ENCODE measurements at places on chromosomes 4 and X.

DNA sequence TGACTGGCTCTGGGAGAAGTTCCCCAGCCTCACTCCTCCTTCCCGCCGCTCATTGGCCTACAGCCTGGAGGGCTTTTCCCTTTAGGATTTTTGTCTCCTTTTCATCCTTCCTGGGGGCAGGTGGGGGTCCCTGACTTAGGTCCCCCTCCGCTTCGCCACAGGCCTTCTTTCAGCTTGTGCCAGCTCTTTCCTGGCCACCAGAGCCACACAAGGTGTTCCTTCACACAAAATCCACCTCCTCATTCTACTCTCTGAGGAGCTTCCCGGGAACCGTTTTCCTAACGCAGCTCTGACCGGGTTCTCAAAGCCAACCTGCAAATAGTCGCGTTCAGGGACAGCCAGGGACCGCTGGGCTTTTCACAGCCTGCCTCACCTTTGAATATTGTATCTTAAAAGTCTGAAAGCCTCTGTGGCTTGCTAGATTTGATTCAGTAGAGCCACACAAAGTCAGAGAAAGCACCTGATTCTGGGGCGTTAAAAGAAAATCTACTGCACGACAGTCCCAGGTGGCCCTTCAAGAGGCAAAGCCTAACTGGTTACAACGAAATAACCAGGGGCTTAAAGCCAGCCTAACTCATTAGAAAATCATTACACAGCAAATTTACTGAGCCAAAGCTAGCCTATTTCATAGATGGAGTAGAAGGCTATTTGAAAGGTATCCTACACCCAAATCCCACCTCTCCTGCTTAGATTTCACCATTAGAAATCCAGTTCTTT lies 731 bp upstream of the GPC3 start:
- DNase-seq: no peak

- DNase-seq: no peak
These were observed 55.8 kb upstream of the NSUN7 start for GRCh38 chr4:40693946-40694345.

DNA sequence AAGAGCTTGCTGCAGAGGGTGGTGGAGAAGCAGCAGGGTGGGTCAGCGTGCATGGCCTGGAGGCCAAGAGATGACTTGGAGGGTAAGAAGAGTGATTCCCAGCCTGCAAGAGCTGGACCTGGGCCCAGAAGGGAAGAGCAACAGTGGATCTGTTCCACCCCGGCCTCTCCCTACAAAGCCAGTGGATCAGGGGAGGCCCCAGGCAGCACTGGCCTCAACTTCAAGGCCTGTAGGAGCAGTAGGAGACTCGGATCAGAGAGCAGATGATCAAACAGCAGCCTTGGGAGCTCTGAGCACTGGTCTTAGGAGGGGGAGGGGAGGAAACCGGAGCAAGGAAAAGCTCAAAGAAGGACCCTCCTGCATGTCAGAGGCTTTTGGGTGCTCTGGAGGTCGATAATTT lies 7.6 kb downstream of the L1CAM start:
- no peak for DNase-seq

DNA sequence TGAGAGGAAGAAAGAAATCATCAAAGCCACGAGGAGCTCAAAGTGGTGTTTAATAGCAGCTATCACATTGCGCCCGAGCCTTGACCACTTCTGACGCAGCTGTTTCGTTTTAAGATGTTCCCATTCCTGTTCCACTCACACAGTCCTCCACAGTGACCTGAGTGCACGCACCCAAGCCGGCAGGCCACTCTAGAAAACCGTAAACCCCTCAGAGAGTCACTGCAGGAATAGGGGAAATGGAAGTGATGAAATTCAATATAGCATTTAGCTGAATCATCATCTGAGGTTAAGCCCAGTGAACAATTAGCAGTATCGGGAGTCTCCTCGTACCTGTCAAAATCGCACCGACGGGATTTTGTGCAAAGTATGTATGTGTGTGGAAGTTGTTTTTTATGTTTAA lies 17.9 kb upstream of the HAND2 start:
- DNase-seq: no peak

DNA sequence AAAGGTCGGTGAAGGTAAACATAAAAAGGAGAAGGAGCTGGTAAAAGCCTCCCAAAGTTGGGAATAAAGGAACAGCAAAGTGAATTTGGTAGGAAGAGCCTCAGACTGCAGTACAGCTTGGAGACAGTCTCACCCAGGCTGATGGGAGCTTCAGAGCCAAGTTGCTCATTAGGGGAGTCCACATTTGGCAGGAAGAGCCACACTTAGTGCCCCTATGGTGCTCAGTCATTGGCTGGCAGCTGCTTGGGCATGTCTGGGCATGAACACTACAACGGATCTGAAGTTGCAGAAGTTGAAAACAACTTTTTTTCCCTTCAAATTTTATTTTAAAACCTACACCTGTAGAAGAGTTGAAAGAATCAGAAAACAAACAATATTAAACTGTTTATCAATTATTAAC lies 2497.3 kb downstream of the ARAP2 start:
- DNase-seq: no peak

DNA sequence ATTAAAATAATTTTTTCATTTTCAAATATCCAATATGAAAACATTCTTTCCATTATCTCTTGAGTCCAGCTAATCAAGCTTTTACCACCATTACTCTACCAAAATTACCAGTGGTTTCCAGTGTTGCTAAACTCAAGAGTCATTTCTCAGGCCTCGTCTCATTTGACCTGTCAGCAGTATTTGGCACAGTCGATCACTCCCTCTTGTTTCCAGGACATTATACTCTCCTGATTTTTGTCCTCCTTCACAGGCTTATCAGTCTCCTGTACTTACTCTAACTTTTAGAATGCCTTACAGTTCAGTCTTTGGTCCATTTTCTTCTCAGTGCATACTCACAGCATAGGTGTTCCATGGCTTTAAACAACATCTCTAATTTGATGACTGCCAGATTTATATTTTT lies 11.6 kb downstream of the USP38 start:
- no peak for DNase-seq

GRCh38 chr4:76010576-76010975 lies 3.3 kb upstream of the CXCL9 start:
- DNase-seq: no peak

DNA sequence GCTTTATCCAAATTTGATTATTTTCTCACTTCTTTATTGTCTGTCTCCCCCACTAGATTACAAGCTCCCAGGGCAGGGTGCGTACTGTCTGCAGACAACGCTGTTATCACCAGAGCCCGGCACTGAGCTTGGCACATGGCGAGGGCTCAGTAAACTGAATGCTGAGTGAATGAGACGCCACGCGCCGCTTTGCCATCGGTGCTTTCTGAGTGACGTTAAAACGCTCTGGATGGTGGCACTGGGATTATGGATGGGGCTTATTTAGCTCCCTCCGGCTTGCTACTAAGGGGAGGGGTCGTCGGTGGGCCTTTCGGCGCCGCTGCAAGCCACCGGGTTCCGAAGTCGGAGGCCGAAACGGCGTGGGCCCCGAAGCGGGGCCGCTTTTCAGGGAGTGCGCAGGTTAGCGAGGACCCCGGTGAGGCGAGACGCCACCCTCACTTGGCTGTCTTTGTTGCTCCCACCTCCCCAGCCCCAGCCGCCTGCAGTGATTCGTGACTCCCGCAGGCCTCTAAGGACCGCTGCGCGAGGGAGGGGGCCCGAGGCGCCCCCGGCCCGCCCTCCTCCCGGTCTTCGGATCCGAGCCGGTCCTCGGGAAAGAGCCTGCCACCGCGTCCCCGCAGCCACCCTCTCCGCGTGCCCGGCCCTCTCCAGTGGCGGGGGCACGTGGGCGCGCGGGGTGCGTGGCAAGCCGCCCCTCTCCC lies 569 bp upstream of the FHL1 start:
- DNase-seq: no peak

- DNase-seq: no peak
These were observed 7.1 kb downstream of the TASL start for GRCh38 chrX:30570505-30570904.
